ENCODE measurements at places on chromosomes 2 and 18.

GRCh38 chr18:32711862-32712261 lies 61.0 kb downstream of the KLHL14 start:
- DNase-seq: no peak

GRCh38 chr2:191557841-191558240 lies 120.1 kb upstream of the NABP1 start:
- no peak for DNase-seq

GRCh38 chr2:41920812-41921211 lies 127.0 kb upstream of the PKDCC start:
- DNase-seq: no peak

DNA sequence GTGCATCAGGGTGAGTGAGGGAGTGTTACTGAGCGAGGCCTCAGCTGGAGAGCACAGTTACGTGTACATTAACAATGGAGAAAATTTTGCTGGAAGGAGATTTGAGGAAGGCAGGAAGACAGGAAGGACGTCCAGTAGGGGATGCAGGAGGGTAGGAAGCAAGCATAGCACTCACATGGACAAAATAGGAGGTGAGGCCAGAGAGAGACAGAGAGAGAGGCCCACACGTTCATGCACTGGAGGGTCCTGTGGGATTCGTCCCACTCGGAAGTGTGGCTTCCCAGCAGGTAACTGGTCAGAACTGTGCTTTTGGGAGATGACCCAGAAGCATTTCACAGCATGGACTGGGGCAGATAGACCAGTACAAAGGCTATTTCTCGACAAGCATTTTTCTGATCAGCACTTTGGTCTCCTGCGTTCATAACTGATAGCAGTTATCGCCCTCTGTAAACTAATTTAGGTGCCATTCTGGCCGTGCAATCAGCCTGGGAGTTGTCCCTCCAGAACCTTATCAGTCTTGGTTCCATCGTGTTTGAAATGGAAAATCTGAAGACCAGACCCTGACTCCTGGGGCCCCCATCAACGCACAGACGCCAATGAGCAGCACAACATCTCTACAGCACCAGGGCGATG lies 5.7 kb downstream of the LCT start:
- DNase-seq: no peak

- DNase-seq: no peak
Measured at GRCh38 chr2:161905389-161906046, 168.5 kb downstream of the DPP4 start.

- DNase-seq: no peak
Measured at GRCh38 chr2:127047054-127047453, 59.9 kb downstream of the BIN1 start.

DNA sequence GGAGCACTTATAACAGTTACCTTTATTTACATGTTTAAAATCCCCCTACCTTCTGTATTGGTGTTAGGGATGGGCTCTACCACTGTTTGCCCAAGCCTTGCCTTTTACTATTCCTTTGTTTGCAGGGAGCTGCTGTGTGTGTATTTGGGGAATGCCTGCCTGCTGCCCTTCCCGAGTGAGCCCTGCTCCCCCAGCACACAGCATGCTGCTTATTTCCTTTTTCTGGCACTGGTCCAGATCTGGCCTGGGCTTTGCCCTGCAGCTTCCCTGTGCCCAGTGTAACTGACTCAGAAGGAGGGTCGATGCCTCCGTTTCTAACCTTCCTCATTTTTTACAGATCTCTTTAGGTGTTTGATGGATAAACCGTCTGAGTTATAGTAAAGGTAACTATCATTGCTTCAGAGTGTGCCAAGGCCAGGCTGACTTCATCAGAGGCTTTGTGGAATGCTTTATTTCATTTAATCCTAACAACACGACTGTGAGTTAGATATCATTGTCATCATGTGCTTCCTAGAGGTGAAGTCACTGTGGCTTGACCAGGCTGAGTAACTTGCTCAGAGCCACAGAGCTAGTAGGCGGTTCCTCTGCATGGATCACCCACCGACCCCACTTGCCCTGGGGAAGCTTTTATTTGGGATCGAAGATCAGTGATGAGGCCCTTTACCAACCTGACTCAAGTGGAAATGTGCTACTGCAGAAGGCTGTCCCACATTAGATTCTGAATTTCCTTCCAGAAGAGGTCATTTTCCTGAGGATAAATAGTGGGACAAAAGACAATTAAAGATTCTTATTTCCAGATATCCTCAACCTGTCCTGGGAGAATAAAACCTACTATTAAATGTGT lies 238.8 kb downstream of the ZNF407 start:
- DNase-seq: no peak

- no peak for DNase-seq
Measured at GRCh38 chr2:27912512-27912911, 22.0 kb downstream of the BABAM2 start.

Data from non-pigmented ciliary epithelial cell (primary cell).